ENCODE measurements at places on chromosomes 5 and 9. TPM values are rescaled to one million over a fixed set of nuclear protein-coding genes. Genes with fewer than 3 reads are reported as not detected.

DNA sequence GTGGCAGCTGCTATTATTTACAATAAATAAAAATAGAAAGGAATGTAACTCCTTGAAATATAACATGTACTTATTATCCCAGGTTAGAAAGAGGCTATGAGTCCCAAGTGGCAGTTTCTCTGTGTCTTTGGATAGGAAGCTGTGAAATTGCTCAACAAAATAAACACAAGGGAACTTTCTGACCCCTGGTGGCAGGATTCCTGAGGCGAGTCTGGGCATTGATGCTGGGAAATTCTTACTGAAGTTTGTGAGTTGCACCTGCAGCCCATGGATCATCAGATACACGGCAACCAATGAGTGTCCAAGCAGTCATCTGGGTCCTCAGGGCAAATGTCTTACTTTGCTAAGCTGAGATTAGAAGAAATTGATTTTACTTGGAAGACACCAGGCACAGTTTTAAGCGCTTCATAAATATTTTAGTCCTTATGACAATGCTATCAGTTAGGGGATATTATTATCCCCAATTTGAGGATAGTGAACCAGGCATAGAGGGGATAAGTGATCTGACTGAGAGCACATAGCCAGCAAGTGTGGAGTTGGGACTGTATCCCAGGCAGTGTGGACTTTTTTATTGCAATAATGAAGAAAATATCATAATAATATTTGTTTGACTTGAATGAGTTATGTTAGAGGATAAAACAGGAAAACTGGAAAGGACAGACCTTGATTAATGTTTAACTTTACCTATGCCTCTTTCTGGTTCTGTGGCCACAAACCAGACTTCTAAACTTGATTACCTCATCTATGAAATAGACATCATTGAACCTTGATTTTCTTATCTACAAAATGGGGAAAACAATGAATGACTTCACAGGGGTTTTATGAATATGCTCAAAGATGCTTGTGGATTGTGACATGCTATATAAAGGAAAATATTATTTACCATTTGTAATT lies 265.5 kb upstream of the ADAMTSL1 start:
- H3K27me3 ChIP-seq: no peaks in the 10 kb centered on the region
- H3K4me1 ChIP-seq: peaks cover 3% of the 10 kb centered on the region
- no peak overlapping the region for H3K4me3 ChIP-seq
- no peak overlapping the region for H3K27ac ChIP-seq
- no peaks in the 10 kb centered on the region for H3K36me3 ChIP-seq
- no peak for DNase-seq

FBXL17 gene
- 8.2 TPM for total RNA-seq

- peaks cover 9% of the 10 kb centered on the region for H3K27me3 ChIP-seq
- H3K4me3 ChIP-seq: no peak overlapping the region
- peak; percentile 30 for DNase-seq
- peaks cover 6% of the 10 kb centered on the region for H3K4me1 ChIP-seq
- no peak overlapping the region for H3K27ac ChIP-seq
- H3K36me3 ChIP-seq: no peaks in the 10 kb centered on the region
These were observed 316.6 kb downstream of the AGTPBP1 start for GRCh38 chr9:85425153-85425611.

DNA sequence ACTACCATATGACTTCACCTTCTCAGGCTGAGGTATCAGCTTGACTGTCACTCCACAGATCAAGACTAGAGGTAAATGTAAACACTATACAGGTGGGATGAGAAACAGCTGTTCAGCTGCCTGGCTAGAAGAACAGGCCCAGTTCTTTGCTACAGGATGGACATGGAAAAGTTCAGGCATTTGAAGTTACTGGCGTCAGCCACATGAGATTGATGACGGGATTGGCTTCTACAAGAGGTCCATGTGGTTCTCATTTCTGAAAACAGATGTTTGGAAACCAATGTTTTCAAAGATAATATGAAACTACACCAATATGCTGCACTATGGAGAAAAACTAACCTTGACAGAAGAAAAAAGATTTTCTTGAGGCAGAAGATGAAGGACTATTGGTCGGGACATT lies 324.1 kb downstream of the CDH10 start:
- no peak overlapping the region for H3K27ac ChIP-seq
- no peaks in the 10 kb centered on the region for H3K4me1 ChIP-seq
- DNase-seq: no peak
- H3K27me3 ChIP-seq: no peaks in the 10 kb centered on the region
- no peaks in the 10 kb centered on the region for H3K36me3 ChIP-seq
- no peak overlapping the region for H3K4me3 ChIP-seq

IFNB1 gene
- 0.23 TPM for total RNA-seq

GRCh38 chr9:68443624-68444023 lies 87.2 kb downstream of the PGM5 start:
- H3K36me3 ChIP-seq: no peaks in the 10 kb centered on the region
- no peak overlapping the region for H3K4me3 ChIP-seq
- no peaks in the 10 kb centered on the region for H3K4me1 ChIP-seq

GRCh38 chr5:143372187-143372829 lies 31.2 kb downstream of the NR3C1 start:
- no peak for DNase-seq
- peaks cover 37% of the 10 kb centered on the region for H3K4me1 ChIP-seq
- no peak overlapping the region for H3K4me3 ChIP-seq

GRCh38 chr9:133725886-133726285 lies 12.3 kb downstream of the SARDH start:
- no peaks in the 10 kb centered on the region for H3K4me1 ChIP-seq
- no peak overlapping the region for H3K4me3 ChIP-seq
- DNase-seq: no peak

DNA sequence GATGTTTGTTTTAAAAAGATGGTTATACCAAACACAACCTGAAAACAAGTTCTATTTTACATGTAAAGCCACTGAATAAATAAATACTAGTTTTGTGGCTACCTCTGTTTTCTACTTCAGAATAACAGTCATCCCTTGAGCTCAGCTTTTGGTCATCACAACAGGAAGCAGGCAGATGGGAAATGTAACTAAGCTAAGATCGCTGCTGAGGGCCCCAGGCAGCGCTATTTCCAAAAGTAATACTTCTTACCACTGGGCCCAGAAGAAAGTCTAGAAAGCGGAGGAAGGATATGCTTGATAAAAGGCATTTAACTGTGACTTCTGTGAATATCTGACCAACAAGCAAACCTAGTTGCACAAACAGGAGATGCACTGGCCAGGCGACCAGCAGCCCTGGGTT lies 61.4 kb downstream of the SERINC5 start:
- H3K4me1 ChIP-seq: peaks cover 76% of the 10 kb centered on the region
- peak overlapping the region; percentile 86 for H3K27ac ChIP-seq
- no peaks in the 10 kb centered on the region for H3K27me3 ChIP-seq

- DNase-seq: no peak
- H3K27ac ChIP-seq: no peak overlapping the region
- peak overlapping the region; percentile 64 for H3K4me3 ChIP-seq
- H3K36me3 ChIP-seq: no peaks in the 10 kb centered on the region
- peaks cover 10% of the 10 kb centered on the region for H3K27me3 ChIP-seq
These were observed 521 bp upstream of the PTGS1 start for GRCh38 chr9:122370303-122370702.

- H3K4me3 ChIP-seq: no peak overlapping the region
- DNase-seq: no peak
- peaks cover 2% of the 10 kb centered on the region for H3K27me3 ChIP-seq
These were observed 91.2 kb downstream of the RFK start for GRCh38 chr9:76302947-76303550.

PROB1 gene
- total RNA-seq: 9.3 TPM

OLFML2A gene
- not detected for total RNA-seq

DNA sequence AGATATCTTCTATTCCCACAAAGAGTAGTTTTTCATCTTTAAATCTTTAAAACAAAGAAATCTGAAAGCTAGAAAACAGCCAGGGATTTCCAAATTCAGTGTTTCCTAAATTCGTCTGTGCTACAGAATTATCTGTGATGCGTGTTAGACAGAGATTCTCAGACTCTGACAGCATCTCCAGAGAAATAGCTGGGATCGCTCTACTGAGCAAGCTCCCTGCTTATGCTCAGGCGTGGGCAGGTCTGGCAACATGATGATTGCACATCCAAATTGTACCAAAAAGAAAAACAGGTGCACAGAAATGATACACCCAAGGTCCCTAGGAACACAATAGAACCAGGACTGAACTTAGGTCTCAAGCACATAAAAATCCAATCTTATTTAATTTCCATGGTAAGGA lies 22.8 kb upstream of the CRHBP start:
- peaks cover 4% of the 10 kb centered on the region for H3K27me3 ChIP-seq
- no peaks in the 10 kb centered on the region for H3K36me3 ChIP-seq
- no peaks in the 10 kb centered on the region for H3K4me1 ChIP-seq
- no peak overlapping the region for H3K27ac ChIP-seq

DNA sequence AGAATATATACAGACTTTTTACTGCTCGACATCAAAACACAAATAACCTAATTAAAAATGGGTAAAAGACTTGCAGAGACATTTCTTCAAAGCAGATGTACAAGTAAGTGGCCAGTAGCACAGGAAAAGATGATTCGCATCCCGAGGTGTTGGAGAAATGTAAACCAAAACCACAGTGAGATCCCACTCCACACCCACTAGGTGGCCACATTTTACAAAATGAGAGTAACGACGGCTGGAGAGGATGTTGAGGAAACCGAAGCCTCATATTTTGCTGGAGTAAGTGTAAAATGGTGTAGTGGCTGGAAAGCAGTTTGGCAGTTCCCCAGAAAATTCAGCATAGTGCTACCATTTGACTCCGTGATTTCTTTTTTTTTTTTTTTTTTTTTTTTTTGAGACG lies 21.3 kb upstream of the GBGT1 start:
- H3K36me3 ChIP-seq: no peaks in the 10 kb centered on the region
- H3K4me1 ChIP-seq: peaks cover 27% of the 10 kb centered on the region
- peak; percentile 51 for DNase-seq
- H3K27me3 ChIP-seq: peaks cover 40% of the 10 kb centered on the region
- no peak overlapping the region for H3K4me3 ChIP-seq
- peak overlapping the region; percentile 42 for H3K27ac ChIP-seq

DNA sequence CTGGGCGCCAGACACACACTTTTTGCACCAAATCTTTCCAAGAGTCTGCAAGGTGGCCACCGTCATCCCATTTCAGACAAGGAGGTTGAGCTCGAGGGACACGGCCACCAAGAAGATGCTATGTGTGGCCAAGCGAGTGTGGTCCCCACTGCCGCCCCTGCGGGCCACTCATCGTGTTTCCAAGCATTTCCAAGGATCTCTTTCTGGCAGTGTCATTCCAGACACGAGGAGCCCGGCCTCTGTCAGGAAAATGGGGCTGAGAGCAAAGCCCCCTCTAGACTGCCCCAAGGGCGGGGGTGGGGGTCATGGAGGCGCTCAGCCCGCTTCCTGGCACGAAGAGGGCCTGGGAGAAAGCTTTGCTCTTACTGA lies 10.6 kb downstream of the VAV2 start:
- H3K27me3 ChIP-seq: no peaks in the 10 kb centered on the region
- H3K36me3 ChIP-seq: no peaks in the 10 kb centered on the region
- no peak for DNase-seq
- H3K4me1 ChIP-seq: no peaks in the 10 kb centered on the region

PTBP3 gene
- 101 TPM for total RNA-seq

Data from activated T-helper 1 cell treated with anti-CD3 and anti-CD28 coated beads, Interleukin-12 subunit alpha, Interleukin-12 subunit beta, Interleukin-2, Interleukin-4 antibody, amounts not matched to agents 30 ng/mL and 10 ng/mL and 1 ng/mL, durations not matched to agents 14 hours and 24 hours and 36 hours (primary cell).